ENCODE measurements at places on chromosomes 16 and 17.

- no peak for DNase-seq
Observed at GRCh38 chr17:31830971-31831858, 27.8 kb downstream of the COPRS start.

- DNase-seq: no peak
Observed at GRCh38 chr17:53919356-53919755, 96.6 kb downstream of the KIF2B start.

DNA sequence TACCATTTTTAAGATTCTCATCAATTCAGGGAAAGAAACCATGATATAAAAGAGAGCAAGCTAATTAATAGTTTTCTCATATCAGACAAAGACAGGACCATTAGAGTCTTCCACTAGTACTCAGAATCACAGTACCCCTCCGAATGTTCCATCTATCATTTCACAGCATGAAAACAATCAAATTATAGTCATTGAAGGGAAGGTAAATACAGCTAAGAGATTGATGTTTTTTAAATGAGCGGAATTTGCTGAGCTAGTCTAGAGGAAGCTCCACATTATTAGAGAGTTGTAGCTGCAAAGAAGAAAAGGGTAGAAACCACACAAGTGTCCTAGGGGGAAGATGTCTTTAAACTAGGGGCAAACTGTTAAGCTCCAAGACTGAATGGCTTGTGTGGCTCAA, 808.9 kb downstream of the CDH11 start:
- DNase-seq: no peak

DNA sequence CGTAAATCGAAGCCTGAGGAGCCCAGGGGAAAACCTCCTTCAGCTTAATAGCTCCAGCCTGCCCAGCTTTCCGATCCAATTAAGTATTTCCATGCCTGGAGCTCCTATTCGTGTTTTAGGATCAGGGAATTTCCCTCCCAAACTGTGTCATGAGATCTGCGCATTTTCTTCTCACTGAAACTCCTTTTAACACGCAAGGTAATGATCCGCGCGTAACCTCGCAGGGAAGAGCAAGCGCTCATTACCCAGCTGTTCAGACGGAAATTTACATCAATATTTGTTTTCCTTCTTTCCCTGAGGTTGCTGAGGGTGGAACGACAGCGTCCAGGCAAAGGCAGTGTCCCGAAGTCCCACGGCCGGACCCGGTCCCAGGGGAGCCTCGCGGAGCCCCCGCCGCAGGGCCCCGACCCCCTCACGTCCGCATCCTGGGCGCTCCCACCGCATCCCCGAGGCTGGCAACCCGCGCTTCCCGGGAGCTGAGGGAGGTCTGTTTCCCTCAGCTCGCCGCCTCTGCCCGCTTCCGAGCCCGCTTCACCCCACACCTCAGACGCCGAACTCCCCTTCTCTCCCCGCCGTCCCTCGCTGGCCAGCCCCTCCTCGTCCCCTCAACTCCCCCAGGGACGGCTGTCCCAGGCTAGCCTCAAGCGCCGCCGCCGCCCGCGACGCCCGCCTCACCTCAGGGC, 415 bp downstream of the ABCA5 start:
- DNase-seq: no peak

GRCh38 chr16:82523815-82524214, 103.0 kb upstream of the CDH13 start:
- no peak for DNase-seq

- DNase-seq: no peak
Observed at GRCh38 chr16:1774448-1774780, 1.5 kb upstream of the MRPS34 start.
